ENCODE measurements at places on chromosomes 4 and X. TPM values are rescaled to one million over a fixed set of nuclear protein-coding genes. Genes with fewer than 3 reads are reported as not detected.

GRCh38 chrX:104316739-104317138, 62.0 kb upstream of the ESX1 start:
- no peak overlapping the region for H3K4me3 ChIP-seq
- H3K36me3 ChIP-seq: no peaks in the 10 kb centered on the region
- H3K27ac ChIP-seq: no peak overlapping the region
- no peaks in the 10 kb centered on the region for H3K4me1 ChIP-seq
- no peak for DNase-seq

DNA sequence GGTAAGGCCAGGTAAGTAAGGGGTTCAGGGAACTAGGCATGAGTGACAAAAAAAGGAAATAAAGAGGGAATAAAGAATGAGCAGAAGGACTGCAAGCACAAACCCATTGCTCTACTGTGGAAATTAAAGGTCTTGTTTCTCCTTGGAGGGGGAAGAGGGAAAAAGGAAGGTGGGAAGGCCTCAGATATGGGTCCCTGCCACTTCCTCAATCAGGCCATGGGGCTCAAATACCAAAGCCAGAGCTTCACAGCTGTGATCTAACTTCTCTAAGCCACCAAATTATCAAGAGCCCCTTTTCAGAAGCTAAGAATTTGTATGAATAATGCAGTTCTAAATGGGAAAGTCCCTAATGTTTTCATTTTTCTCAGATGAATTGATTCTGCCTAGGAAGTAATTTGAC, 4.7 kb downstream of the USP51 start:
- H3K27me3 ChIP-seq: peaks cover 2% of the 10 kb centered on the region
- DNase-seq: no peak
- peaks cover 3% of the 10 kb centered on the region for H3K36me3 ChIP-seq
- no peak overlapping the region for H3K4me3 ChIP-seq

- H3K27me3 ChIP-seq: no peaks in the 10 kb centered on the region
- no peaks in the 10 kb centered on the region for H3K4me1 ChIP-seq
- H3K27ac ChIP-seq: no peak overlapping the region
- H3K4me3 ChIP-seq: no peak overlapping the region
- DNase-seq: no peak
Observed at GRCh38 chr4:67198727-67199126, 346.6 kb downstream of the CENPC start.

The EDA2R gene
- total RNA-seq: 7.0 TPM

The AFF2 gene
- total RNA-seq: 41.0 TPM

The RCHY1 gene
- total RNA-seq: 25.6 TPM

The CD38 gene
- total RNA-seq: 2.0 TPM

The KLF8 gene
- 25.4 TPM for total RNA-seq
